NB4 (cell line): ENCODE measurements at places on chromosomes 4 and X.
A peak's percentile ranks its signal among the peaks of the same experiment; 100 is the strongest.

- DNase-seq: peak; percentile 50
Observed at GRCh38 chrX:107646735-107647134, 18.4 kb downstream of the PRPS1 start.

GRCh38 chr4:72671980-72672379, 103.0 kb upstream of the ADAMTS3 start:
- no peak for DNase-seq

DNA sequence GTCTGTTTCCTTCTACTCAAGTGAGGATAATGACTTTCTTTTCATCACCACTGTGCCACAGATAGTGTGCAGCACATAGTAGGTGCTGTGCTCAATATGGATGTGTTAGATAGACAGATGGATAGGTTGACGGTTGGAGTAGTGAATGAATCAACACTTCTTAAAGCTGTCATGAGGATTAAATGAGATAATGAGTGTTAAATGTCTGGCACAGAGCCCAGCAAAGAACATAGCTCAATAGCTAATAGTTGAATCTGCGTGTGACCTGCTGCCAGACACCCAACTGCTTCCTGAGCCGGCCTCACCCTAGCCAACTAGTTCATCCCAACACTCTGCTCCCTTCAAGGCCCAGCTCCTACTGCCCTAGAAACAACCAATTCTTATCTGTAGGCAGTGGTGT, 67.7 kb upstream of the PJA1 start:
- DNase-seq: no peak

DNA sequence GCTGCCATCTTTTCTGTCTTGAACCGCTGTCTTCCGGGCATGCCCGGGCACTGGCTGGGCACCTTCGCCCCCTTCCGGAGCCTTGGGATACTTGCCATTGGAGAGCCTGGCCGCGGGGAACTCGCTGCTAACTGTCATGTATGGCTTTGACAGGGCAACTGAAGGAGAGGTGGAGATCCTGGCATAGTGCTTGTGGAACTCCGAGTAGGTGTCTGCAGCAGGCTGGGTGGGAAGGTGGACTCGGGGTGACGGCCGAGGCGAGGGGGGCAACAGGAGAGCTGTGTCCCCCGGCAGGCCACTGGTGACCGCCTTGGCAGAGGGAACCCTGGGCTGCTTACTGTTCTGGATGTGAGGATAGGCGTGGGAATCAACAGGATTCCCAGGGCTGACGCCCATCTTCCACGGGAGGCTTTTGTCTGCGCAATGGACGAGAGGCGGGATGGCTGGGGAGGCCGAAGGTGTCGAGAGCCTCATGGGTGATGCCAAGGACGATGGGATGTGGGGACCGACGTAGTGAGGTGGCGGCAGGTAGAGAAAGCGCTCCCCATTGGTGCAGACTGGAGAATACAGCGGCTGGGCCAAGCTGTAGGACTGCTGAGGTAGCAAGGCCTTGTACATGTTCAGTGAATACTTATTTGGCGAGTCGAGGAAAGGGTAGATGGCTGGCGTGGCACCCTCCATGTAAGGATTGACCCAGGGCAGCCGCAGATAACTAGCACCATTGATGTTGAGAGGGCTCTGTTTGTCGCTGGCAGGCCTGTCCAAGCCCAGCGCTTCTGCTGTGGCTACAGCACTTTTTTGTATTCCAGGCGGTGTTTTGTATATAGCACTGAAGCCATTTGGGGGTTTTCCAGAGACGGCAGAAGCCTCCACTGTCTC, 23.4 kb downstream of the BCOR start:
- DNase-seq: no peak

DNA sequence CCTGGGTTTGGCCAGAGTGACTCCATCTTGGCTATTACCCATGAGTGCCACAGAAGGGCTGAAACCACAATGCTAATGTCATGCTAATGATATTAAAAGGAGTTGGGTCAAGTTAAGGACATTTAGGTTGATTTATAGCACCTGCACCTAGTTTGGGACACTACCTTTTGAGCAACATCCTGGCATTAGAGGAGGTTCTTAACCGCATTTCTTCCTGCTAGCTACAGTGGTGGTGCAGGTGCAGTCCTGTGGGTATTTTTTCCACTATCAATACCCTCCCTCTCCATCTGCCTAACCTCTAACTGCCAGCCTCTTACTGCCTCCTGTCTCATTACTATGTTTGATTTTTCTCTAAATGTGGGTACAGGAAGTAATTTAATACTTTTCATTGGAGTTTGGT, 1276.1 kb downstream of the FSTL5 start:
- DNase-seq: no peak

DNA sequence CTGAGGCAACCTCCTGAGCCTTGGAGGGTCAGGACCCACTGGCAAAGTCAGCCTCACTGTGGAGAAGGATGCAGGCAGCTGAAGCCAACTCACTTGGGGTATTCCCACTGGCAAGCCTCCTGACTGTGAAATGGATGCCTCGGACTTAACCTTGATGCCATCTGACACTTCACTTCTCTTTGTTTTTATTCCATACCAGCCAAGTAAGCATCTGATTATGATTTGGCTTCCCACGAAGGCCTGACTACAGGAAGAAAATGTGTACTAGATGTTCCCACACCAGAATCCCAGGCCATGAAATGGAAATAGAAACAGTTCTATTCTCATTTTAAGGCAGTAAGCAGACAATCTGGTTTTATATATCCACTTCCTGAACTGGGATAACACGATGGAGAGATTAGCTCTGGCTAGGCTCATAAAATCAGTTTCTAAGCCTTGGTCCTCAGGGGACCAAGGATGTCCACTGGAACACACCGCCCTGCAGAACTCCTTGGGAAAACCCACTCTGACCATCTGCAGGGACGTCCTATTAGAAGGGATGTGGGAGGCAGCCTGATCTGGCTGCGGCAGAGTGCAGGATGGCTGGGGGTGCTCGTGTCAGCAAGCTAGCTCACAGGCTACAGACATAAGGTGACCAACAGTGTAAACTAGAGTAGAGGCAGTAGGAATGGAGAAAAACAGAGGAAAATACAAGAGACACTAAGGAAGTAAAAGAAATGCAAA, 89.3 kb downstream of the TSPAN5 start:
- no peak for DNase-seq

DNA sequence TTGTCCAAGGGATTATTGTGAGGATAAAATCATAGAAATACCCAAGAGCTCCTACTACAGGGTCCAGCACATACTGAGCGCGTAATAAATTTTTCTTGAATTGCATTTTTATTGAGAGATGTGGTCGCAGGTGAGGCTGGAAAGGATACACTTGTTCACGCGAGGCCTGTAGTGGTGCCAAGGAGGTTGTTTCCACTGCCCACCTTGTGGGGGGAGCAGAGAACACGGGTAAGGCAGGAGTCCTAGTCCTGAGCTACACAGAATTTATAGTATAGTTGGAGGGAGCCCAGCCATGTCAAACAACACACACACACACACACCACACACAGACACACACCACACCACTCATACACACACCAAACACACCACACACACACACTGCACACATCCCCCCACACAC, 31.8 kb upstream of the CYP4V2 start:
- DNase-seq: no peak

- DNase-seq: no peak
Observed at GRCh38 chr4:160352637-160353036, 1249.8 kb downstream of the RAPGEF2 start.

GRCh38 chr4:181670506-181670905, 572.7 kb upstream of the TENM3 start:
- DNase-seq: no peak

DNA sequence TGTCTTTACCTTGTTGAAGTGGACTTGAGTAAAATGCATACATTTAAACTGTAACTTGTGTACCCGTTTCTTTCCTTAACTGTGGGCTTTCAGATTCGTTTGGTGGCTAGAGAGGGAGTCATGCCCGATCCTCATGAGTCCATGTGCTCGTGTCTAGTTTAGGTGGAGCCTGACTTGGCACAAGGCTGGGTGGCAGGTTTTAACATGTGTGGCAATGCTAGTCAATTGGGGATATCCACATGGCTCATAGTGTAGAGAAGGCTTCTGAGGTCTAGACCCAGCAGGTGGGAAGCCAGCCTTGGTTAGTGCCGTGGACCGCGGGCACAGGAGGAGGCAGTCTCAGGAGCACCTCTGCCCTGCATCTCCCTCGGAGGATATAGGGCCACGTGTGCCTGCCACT, 48.5 kb upstream of the CLCN4 start:
- no peak for DNase-seq

- no peak for DNase-seq
Observed at GRCh38 chr4:153741541-153741940, 18.3 kb downstream of the RNF175 start.

- DNase-seq: no peak
Observed at GRCh38 chr4:138927072-138927471, 88.5 kb upstream of the NOCT start.

GRCh38 chr4:77465271-77465670, 140.3 kb upstream of the CXCL13 start:
- peak; percentile 8 for DNase-seq

GRCh38 chr4:113383111-113383785, 333.8 kb downstream of the ANK2 start:
- no peak for DNase-seq

- no peak for DNase-seq
Observed at GRCh38 chr4:130183096-130183495, 1087.1 kb downstream of the C4orf33 start.

DNA sequence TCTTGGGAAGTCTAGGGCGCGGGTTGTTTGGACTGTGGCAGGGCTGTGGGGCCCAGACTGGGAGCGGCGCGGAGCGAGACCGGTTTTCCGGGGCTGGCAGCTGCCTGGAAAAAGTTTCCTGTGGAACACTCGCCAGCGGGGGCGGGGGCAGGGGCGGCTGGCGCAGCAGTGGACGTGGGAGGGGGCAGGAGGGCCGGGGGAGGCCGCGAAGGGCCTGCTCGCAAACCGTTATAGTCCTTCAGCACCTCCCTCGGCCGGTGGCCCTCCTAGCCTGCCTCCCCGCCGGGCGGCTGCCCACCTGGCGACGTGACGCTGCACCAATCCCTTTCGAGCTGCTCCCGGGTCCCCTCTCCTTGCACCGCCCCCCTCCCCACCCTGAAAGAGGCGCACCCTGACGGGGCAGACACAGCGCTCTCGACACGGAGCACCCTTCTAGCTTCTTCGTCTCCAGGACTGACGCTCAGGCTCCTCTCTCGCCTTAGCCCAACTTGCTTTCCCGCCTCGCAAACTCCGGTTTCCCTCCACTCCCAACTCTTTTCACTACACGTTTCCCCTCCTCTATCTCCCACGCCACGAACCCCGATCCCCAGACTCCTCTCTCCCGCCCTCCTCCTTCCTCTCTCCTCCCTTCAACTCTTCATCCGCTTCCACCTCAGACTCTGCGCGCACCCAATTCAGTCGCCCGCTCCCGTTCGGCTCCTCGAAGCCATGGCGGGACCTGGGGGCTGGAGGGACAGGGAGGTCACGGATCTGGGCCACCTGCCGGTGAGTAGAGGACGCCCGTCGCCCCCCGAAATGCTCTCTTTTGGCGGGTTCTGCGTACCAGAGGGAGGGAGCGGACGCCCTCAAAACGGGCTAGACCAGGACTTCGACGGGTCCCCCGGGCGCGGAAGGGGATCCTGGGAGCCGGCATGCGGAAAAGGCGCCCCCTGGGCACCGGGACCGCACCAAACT, at the start of gene NRK:
Gene NRK (plus strand): TSS at position 402 of the 954 bp plus-strand sequence. CDS start 307 bp downstream, at position 709.
- no peak for DNase-seq

DNA sequence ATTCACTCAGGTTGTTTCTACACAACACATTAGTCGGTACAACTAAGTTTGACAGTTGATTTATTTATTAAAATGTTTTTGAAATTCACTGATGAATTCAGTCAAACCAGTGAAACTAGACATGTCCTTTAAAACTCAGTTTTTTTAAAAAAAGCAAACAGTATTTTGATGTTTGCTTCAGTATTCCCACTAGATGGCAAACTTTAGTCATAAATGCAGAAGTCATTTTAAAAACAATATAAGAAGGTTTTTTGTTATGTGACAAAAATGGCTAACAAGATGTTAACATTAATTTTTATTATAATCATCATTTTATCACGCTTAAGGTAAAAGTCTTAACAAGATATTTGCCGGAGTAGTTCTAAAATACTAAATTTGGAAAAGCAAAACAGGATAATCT, 1337.8 kb upstream of the DIAPH2 start:
- DNase-seq: peak; percentile 9

GRCh38 chr4:15955670-15956069, 7.3 kb downstream of the FGFBP2 start:
- DNase-seq: no peak

DNA sequence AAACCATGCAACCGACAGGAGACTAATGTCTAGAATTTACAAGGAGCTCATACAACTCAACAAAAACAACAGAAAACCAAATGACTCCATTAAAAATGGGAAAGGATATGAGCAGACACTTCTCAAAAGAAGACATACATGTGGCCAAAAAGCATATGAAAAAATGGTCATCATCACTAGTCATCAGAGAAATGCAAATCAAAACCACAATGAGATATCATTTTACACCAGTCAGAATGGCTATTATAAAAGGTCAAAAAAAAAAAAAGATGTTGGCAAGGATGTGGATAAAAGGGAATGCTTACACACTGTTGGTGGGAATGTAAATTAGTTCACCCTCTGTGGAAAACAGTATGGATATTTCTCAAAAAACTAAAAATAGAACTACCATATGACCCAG, 50.5 kb upstream of the CHRDL1 start:
- no peak for DNase-seq

DNA sequence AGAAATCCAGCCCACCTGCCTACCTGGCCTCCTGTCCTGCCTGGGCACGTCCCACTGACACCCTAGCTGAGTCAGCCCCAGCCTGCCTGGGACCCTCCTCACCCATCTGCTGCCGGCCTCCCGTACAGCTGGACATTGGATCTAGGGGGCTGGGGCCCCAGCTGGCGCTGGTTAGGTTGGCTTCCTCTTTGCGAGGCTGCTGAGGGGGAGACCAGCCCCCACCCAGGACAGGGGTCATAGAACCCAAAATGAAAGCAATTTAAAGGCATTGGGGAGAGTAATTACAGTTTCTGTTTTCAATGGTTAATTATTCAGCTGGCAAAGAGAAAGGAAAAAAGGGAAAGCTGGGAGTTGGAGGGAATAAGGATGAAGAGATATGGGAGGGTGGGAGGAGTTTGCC, 15.8 kb downstream of the EFNB1 start:
- DNase-seq: no peak

DNA sequence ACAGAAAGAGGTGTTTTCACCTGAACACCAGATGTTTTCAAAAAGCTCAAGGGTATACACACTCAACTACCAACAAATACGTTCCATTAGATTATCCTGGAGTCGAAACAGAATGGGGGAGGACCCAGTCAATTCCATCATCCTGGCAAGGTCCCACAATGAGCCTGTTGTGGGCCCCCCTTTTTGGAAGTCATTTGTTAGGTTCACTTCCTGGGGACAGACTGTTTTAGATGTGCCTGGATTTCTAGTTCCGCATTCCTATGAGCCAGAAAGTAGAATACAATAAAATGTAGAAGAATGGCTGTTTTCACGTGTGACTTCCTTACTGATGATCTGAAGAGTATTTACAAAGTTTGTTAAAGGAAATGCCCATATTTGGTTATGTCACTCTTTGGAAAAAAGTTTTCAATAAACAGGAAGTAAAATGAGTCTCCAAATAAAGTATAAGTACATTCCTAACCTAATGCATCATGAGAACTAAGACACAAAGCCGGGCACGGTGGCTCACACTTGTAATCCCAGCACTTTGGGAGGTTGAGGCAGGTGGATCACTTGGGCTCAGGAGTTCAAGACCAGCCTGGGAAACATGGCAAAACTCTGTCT, 192.5 kb downstream of the MAML3 start:
- no peak for DNase-seq

- DNase-seq: no peak
Observed at GRCh38 chr4:16154451-16154850, 70.6 kb upstream of the PROM1 start.
